Stimulated activated CD8-positive, alpha-beta memory T cell treated with anti-CD3 and anti-CD28 coated beads, Interleukin-2, amount 100 ng/mL, for 1 hour (primary cell): ENCODE measurements at places on chromosomes 2 and 18.

GRCh38 chr2:196403471-196403870 is 232.1 kb upstream of the STK17B start:
- no peak for DNase-seq

DNA sequence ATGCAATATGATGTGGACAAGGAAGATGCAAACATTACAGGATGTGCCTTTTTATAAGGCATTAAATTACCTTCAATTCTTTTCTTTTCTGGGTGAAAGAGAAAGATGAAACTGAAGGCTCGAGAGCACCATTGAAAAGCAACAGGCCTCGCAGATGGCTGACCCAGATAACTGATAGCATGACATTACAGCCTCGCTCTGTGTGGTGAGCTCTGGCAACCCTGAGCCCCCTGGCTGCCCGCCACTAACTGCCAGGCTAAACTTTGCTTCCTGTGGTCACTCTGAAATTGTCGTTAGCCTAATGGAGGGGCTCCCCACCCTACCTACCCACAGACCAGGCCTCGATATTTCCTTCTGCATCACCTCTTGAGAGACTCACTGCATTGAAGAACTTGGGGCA is 516.8 kb upstream of the FANCL start:
- no peak for DNase-seq

- no peak for DNase-seq
Measured at GRCh38 chr2:29644949-29645348, 276.4 kb downstream of the ALK start.

GRCh38 chr2:197986977-197987376 is 182.6 kb downstream of the PLCL1 start:
- DNase-seq, result no peak

DNA sequence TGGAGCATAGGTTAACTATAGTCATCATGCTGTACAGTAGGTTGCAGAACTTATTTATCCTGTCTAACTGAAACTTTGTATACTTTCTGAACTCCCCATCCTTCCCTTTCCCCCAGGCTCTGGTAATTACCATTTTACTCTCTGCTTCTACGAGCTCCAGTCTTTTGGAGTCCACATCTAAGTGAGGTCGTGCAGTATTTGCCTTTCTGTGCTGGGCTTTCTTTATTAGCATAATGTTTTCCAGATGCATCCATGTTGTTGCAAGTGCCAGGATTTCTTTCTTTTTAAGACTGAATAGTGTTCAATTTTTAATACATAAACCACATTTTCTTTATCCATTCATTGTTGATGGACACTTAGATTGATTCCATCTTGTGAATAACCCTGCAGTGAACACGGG is 464.1 kb downstream of the TGIF1 start:
- no peak for DNase-seq

DNA sequence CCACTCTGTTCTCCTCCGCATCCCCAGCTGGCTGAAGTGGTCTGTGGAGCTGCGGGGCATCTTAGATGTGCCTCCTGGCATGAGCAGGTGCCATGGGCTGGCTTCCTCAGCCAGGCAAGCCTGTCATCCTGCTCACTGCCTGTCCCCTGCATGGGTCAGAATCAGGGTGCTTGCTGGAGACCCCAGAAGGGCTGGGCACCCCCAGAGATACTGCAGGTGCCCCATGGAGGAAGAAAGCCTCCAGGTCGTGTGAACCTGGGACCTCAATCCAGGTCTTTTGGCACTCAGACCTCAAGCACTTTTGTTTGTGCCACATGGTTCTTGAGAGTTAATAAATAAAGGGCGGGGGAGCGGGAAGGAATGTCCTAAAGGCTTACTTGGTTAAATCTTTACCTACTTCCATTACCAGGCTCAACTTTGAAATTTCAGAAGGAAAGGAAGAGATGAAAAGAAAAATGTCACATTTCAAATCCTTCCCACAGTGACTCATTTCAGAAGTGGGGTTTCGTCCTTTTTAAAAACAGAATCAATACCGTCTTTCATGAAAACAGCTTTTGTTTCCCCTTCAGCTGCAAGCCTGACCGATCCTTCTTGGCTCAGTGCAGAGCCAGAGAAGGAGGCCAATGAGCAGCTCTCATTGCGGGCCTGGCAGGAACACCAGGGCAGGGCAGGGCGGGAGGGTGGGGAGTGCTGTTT is 69.9 kb downstream of the RHOB start:
- no peak for DNase-seq

GRCh38 chr2:11790228-11790627 is 43.8 kb downstream of the LPIN1 start:
- no peak for DNase-seq

GRCh38 chr2:48045613-48046012 is 139.3 kb upstream of the FBXO11 start:
- DNase-seq, result no peak

- DNase-seq, result no peak
Measured at GRCh38 chr2:118091631-118092030, 3.4 kb downstream of the INSIG2 start.

DNA sequence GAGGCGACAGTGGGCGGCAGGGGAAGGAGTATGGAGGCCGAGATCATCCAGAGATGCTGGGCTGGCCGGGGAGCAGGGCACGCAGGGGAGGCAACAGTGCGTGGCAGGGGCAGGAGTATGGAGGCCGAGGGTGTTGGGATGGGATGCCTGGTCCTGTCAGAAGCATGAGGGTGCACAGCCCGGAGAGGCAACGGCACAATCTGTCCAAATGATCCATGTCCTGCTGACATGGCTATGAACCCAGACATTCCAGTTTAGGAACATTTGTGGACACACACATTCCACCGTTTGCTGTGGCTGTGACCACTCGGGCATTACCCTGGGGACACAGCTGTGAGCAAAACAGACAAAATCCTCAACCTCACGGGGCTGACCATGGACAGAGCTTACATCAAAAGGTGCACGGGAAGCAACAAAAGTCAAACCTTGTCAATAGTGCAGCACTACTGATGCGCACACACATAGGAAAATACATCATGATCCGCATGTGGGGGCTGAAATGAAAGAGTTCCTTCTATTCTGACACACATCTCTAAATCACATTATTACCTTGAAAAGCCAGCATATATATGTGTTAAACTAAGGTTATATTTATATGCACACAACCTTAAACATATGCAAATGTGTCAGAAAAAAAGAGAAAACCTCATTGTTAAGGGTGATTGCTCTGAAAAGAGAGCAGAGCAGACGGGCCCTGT is 144.0 kb upstream of the GPC1 start:
- no peak for DNase-seq

- DNase-seq, result no peak
Measured at GRCh38 chr2:237998530-237998929, 31.7 kb downstream of the UBE2F start.

GRCh38 chr2:108129636-108130035 is 110.1 kb upstream of the SULT1C3 start:
- DNase-seq, result no peak

GRCh38 chr2:37564356-37564755 is 107.1 kb downstream of the CDC42EP3 start:
- no peak for DNase-seq

GRCh38 chr2:137333386-137334165 is 568.2 kb downstream of the THSD7B start:
- DNase-seq, result no peak

DNA sequence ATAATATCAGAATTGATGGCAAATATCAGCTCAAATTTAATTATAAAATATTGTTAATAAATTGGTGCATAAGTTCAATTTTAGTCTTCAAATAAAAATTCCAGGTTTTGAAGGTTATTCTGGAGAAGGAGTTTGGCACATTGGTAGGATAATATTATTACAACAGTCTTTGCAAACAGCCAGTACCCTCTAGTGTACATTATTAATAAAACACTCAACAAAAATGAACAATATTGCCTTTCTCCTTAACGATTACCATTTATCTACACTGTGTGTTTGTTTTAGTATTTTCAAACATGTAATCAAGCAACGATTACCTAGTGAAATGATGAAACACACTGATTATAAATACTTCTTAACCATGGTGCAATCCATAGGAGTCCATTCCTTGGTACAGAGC is 334.0 kb upstream of the FSIP2 start:
- no peak for DNase-seq

DNA sequence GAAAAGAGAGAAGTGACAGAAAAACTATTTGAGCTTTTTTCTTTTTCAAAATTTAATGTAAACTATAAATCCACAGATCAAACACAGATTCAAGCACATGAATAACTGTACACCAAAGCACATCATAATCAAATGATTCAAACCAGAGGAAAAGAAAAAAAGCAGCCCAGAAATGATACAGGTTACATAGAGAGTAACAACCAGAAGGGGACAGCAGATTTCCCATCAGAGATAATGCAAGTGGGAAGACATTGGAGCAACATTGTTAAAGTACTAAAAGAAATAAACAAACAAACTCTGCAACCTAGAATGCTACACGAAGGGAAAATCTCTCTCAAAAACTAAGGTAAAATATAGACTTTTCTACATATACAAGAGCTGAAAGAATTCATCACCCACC is 34.5 kb downstream of the CMPK2 start:
- no peak for DNase-seq

DNA sequence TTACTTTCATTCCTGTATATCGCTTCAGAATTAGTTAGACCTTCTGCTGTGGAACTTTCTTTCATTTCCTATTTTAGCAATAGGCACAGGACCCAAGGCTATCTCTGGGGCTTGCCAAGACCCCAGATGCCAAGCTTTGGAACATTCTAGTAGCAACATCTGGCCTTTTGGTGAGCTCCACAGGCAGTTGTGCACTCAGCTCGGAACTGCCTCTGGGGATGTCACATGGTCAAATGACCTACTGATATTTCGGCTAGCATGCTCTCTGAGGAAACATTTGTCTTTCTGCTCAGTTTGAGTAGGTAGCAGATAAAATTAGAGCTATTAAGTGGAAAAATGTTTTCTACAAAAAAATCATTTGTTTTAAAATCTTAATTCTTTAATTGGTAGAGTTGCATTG is 76.6 kb upstream of the ITGA4 start:
- DNase-seq, result no peak

DNA sequence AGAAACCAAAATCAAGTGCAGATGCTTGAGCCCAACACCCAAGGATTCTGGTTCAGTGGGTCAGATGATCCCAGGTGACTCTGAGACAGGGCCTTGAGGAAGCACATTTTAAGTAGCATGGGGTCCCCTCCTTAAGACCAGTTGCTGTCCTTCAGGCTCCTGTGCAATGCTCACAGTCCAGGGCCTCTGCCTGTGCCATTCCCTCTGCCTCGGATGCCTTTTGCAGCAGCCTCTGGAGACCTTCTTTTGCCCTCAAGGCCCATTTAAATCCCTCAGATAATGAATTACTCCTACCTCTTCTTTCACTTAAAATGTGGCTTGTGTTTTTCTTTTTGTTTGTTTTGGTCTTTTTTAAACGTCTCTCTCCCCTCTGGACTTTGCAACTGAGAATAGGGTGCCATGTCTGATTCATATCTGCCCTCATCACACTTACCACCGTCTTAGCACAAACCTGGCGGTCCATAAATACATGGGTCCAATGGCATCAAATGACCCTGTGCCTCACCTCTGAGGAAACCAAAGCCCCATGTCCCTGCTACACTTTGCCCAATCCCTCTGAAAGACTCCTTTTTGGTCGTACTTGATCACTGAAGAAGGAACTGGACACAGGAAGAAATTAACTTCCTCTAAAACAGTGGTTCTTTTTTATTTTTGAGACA is 14.2 kb downstream of the ACTG2 start:
- DNase-seq, result no peak

DNA sequence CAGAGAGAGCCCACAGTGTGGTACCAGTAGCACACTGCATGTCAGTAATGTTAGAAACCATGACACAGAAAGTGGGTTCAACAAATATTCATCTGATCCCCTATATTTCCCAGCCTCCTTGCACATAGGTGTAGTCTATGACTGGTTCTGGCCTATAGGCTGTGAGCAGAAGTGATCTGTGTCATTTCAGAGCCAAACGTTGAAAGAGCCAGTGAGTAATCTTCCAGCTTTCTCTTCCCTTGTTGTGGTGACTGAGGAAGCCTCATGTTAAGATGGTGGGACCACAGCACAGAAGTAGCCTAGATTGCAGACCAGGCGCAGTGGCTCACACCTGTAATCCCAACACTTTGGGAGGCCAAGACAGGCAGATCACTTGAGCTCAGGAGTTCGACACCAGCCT is 4.1 kb downstream of the TMEM237 start:
- no peak for DNase-seq

- DNase-seq, result no peak
Measured at GRCh38 chr2:223787358-223787757, 50.0 kb downstream of the AP1S3 start.

GRCh38 chr2:9145109-9145751 is 61.4 kb upstream of the ASAP2 start:
- DNase-seq, result no peak

DNA sequence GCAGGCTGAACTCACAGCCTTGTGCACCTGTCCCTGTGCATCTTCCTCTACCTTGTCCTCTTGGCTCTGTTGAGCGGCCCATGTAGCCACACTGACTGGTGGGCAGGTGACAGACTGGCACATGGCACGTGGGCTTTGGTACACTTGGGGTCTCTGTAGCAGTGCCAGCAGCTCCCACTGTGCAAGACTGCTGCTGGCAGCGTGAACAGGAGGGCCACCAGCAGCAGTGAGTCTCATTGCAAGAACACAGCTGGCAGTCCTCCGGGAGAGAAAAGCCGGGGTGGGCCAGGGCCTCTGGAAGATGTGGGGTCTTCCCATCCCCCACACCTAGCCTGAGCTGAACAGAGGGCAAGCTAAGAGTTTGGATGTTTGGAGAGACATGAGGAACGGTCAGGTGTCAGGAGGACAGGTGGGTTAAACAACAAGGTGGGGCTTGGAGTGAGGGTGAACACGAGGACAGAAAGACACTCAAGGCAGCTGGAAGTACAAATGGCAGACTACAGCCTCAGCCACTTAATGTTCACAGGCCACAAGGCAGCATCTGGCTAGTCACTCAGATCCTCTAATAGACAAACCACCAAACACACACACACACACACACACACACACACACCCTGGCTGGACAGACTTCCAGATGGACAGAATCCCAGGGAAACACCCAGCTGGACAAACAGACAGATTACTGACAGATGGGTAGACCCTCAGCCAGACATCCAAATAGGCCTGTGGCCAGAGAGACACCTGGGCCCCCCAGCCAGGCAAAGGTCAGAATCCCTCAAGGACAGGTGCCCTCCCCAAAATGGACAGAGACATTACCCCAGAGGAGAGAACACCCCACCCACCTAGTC is 2.3 kb upstream of the PTPN18 start:
- no peak for DNase-seq

DNA sequence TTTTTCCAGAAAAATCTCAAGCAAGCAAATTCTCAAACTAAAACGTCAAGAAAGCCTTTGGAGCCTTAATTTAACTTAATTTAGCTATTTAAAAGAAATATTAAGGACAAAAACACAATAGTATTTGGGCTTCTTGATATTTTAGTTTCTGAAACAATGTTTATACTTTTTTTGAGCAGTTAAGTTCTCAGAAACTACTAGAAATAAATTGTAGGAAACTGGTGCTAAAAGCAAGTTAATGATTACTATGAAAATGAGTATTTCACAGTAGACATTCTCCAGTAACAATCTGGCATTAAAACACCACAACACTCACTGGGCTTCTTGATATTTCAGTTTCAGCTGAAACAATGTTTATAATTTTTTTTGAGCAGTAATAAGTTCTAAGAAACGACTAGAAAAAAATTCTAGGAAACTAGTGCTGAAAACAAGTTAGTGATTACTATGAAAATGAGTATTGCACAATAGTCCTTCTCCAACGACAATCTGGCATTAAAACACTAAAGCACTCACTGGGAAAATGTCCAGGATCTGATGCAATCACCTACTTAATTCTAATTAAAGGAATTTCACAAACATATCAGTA is 45.1 kb downstream of the TRAK2 start:
- no peak for DNase-seq

- no peak for DNase-seq
Measured at GRCh38 chr18:30132959-30133358, 909.6 kb downstream of the DSC3 start.

- DNase-seq, result no peak
Measured at GRCh38 chr2:9243357-9243756, 36.7 kb downstream of the ASAP2 start.
